Stimulated activated naive B cell treated with anti-CD40 and anti-IgM and Interleukin-4, amounts not matched to agents 10 μg/mL and 1 μg/mL and 100 μg/mL, for 72 hours (primary cell): ENCODE measurements at places on chromosomes 7 and 10.

DNA sequence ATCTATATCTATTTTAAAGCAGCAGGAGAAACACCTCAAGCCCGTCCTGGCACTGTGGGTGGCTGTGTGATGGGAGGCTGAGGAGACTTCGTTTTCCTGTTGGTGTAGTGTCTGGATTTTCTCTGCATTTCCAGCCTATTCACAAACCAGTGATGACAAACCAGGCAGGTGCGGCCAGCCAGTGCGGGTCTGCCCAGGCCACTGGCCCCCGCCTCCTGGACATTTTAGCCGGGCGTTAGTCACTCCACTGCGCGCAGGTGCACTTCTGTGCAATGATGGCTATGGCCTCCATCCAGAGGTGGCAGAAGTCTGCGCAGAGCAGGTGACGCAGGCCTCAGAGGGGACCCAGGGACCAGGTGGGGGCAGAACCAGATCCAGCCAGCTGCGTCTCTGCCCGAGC lies 64.9 kb upstream of the PITRM1 start:
- no peak for DNase-seq

GRCh38 chr10:43824934-43825333 lies 176.3 kb upstream of the ZNF32 start:
- no peak for DNase-seq

- no peak for DNase-seq
Measured at GRCh38 chr7:139505563-139505962, 17.9 kb upstream of the CLEC2L start.

DNA sequence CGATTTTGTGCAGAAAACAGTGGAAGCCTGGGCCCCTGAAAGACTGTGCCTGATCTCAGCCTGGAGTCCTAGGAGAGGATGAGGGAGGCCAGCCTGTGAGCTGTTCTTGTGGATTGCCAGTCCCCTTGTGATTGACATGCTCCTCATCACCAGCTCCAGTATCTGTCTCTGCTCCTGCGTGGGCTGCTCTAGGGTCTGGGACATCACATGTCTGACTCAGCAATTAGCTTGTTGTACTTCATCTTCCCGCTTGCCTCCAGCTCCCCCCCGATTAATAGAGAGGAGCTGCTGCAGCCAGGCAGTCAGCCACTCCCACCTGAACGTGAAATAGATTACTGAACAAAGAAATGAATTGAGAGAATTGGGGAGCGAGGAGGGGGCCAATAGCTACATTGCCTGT lies 99.6 kb upstream of the TBX20 start:
- DNase-seq, result no peak

- DNase-seq, result no peak
Measured at GRCh38 chr10:84563868-84564267, 235.5 kb downstream of the CCSER2 start.

- no peak for DNase-seq
Measured at GRCh38 chr10:34941471-34942357, 126.6 kb upstream of the PARD3 start.
